Thymus (tissue), 14 donors: ENCODE measurements at places on chromosomes 2 and 18. TPM values are rescaled to one million over a fixed set of nuclear protein-coding genes. Genes with fewer than 3 reads are reported as not detected.

The RGPD6 gene
- 20.2 TPM for polyA plus RNA-seq

The KIAA2012 gene
- polyA plus RNA-seq, result 0.05 TPM

The ZFAND2B gene
- 59.0 TPM for polyA plus RNA-seq

The ACVR1C gene
- polyA plus RNA-seq, result 0.23 TPM

The TGIF1 gene
- polyA plus RNA-seq, result 96.1 TPM

The RRM2 gene
- 4.2 TPM for polyA plus RNA-seq
